ENCODE measurements at places on chromosomes 7 and 10.

DNA sequence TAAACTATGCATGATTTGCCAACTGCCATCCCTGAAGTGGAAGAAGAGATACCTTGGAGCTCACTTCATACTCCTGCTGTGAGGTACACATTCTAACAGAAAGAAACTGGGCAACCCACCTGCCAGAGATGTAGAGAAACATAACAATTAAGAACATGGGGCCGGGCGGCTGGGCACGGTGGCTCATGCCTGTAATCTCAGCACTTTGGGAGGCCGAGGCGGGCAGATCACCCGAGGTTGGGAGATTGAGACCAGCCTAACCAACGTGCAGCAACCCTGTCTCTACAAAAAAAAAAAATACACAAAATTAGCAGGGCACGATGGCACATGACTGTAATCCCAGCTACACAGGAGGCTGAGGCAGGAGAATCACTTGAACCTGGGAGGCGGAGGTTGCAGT is 402.6 kb upstream of the ANKRD30A start:
- DNase-seq, result no peak

- no peak for DNase-seq
Observed at GRCh38 chr7:47024991-47025390, 556.9 kb downstream of the TNS3 start.

- peak; percentile 70 for DNase-seq
Observed at GRCh38 chr10:63554657-63555056, 33.5 kb downstream of the REEP3 start.

- no peak for DNase-seq
Observed at GRCh38 chr7:19715499-19715898, 6.7 kb upstream of the POLR1F start.

GRCh38 chr10:33676606-33677339 is 342.3 kb upstream of the NRP1 start:
- peak; percentile 22 for DNase-seq

GRCh38 chr7:47413526-47414341 is 168.2 kb downstream of the TNS3 start:
- DNase-seq, result no peak

DNA sequence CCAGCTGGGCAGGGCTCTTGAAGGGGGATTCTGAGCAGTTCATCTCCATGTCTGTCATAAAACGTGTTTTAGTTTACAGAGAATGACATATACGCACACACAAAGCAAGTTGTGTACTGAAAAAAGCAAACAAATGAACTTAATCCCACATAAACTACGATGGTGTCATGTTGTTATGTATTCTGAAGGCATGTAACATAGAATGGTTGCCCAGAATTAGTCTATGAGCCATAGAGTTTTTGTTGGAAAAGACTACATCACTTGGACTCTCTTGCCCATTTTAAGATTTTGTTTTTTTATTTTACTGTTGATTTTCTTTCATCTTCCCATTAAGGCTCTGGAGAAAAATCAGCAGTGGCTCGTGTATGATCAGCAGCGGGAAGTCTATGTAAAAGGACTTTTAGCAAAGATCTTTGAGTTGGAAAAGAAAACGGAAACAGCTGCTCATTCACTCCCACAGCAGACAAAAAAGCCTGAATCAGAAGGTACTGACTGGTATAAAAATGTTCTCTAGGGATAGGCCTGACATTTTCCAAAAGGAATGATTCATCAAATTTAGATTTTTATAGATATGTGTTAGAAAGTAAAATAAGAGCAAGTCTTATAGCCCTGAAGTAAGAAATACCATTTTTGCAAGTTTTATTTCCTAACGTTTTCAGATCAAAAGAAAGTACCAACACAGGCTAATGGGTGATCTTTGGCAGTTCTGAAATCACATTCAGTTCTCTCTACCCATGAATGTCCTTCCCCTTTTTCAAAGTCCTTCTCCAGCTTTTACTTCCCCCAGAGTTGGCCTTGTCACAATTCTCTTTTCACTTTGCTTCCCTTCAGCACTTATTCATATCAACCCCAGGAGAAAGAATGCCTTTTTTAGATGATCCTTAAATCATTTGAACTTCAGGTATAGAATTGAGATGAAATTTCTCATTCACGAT is 18.9 kb downstream of the CEP55 start:
- peak; percentile 52 for DNase-seq

GRCh38 chr7:101240226-101241014 is 2.8 kb upstream of the CLDN15 start:
- no peak for DNase-seq

- no peak for DNase-seq
Observed at GRCh38 chr7:43042302-43042701, 70.1 kb upstream of the HECW1 start.

DNA sequence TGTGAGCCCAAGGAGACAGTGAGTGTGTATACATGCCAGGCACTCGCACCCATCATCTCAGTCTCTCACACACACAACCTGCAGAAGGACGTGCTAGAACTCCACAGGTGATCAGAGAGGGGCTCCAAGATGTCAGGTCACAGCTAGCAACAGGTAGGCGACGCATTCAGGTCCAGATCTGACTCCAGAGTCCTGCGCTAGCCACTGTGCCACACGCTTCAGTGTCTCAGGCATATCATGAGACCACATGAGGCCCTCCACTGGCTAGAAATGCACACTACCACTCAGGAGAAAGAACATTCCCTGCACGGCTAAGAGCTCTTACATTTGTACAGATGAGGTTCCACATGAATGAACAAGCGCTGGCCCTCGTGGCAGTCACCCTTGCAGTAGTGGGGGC is 11.5 kb downstream of the AKR1B1 start:
- no peak for DNase-seq

GRCh38 chr10:130715686-130716670 is 579.8 kb downstream of the GLRX3 start:
- no peak for DNase-seq

DNA sequence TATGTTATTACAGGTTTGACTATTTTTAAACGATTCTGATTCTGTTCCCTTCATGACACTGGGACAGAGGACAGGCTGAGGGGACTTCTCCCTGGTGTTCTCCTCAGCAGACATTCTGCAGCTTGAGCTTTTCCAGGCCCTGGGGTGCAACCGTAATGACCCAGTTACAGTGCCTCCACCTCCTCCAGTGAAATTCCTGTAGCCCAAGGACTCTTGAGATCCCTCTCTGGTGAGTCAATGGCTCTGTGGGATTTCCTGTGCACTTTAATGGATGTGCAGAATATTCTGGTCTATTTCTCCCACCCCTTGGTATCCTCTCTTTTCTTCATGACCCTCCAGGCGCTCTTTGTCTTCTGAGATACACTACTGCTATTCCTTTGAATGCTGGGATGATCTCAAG is 319.3 kb downstream of the INHBA start:
- no peak for DNase-seq

DNA sequence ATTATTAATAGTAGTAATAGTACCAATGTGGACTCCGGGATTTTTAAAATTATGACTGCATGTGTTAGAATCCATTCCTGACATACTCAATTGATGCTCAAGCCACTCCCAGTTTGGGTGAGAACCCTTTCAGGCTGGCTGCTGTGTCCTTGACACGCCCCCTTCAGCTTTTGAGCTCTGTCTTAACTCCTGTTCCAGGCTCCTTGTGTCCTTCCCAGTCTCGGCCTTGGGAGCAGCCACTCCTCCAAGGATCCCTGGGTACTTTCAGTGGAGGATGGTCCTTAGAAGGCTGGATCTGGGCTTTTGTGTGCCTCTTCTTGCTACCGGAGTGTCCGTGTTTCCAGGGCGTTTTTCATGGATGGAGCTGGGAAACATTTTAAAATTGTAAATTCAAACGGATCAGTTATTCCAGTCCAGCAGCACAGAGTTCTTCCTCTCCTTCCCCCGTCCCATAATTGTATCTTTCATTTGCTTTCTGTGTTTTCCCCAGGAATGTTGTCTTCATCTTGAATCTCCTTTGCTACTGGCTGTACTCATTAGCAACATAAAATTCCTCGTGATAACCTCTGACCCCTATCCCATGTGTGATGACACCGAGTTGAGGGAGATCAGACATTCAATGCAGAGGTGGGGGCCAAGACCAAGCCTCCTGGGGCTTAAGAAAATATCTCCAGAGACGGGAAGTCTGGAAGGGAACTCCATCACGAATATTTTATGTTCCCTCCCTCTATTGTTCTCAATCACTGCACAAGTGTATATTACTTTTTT is 40.0 kb upstream of the PFKFB3 start:
- no peak for DNase-seq

- no peak for DNase-seq
Observed at GRCh38 chr7:3461923-3462322, 160.9 kb downstream of the SDK1 start.

DNA sequence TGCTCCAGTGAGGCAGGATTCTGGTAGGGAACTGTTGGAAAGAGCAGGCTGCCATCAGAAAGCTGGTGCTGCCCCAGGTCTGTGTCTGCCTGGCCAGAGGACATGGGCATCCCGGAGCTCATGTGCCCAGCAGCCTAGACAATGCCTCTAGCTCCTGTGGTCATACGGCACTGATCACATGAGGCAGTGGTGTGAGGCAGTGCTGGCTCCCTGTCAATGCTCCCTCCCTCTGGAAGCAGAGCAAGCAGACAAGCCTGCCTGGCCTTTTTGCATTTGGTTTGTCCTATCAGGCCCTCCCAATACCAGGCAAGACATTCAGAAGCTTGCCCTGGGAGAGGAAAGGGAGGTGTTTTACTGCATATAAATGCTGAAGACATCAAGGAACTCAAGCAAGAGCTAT is 19.5 kb upstream of the MMP21 start:
- DNase-seq, result no peak

DNA sequence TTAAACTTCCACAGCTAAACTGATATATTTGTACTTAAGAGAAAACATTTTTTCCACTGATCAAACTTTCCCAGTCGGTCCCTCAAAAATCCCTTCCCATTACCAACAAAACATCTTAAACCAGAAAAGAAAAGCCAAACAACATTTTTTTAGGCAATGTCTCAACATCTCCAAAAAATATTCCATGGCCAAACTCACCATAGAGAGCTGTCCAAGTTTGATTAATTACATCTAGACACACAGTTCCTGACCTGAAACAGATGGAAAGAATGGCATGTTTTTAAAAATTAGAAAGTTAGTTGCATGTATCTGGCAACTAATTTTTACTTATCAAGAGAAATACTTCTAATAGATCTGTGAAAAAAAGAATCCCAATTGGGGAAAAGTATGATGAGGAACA is 95.4 kb downstream of the UBE2H start:
- DNase-seq, result no peak

DNA sequence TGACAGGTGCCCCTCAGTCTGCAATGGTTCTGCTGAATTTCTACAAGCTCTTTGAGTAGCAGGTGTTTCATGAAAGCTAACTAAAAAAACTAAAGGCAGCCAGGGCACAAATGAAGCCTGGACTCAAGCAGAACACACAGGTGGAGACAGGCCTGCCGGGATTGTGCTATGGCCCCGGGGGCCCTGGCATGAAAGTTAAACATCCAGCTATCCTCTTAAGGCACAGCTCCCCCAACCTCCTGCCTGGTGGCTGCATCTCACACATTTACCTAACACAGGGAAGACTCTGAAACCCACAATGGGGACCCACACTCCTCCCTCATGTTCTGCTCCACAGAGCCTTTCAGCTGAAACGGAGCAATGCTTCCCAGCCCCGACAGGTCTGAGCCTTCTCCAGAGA is 76.3 kb upstream of the CAMK2B start:
- no peak for DNase-seq

GRCh38 chr7:50450590-50451032 is 461 bp upstream of the FIGNL1 start:
- DNase-seq, result no peak

- DNase-seq, result no peak
Observed at GRCh38 chr10:17659365-17659764, 15.4 kb downstream of the STAM start.

GRCh38 chr10:7589748-7590147 is 77.0 kb downstream of the ITIH5 start:
- no peak for DNase-seq

DNA sequence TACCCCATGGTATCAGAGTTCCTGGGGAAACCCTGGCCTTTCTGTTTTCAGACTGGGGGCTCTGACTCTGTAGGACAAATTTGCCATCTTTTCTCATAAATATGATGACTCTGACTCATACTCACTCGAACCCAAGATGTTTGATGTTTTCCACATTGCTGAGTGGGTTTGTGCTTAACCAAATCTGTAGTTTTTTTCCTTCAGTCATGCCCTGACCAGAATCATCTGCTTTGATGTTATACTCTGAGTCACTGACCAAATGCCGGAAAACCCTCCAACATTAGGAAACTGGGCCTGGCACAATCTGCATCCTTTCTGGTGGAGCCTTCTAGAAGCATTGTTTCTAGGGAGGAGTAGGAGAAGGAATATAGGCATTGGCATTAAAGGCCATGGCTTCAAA is 118.7 kb downstream of the C10orf105 start:
- peak; percentile 61 for DNase-seq

GRCh38 chr7:138886501-138886917 is 88.5 kb upstream of the ATP6V0A4 start:
- DNase-seq, result peak; percentile 81

- no peak for DNase-seq
Observed at GRCh38 chr7:133288970-133289369, 36.1 kb downstream of the EXOC4 start.

GRCh38 chr7:132697003-132697402 is 120.7 kb upstream of the PLXNA4 start:
- DNase-seq, result no peak

Data from lung microvascular endothelial cell (primary cell).